ENCODE measurements at places on chromosomes 13 and 19.

GRCh38 chr13:74024856-74025255 is 109.3 kb downstream of the KLF12 start:
- no peak for DNase-seq

DNA sequence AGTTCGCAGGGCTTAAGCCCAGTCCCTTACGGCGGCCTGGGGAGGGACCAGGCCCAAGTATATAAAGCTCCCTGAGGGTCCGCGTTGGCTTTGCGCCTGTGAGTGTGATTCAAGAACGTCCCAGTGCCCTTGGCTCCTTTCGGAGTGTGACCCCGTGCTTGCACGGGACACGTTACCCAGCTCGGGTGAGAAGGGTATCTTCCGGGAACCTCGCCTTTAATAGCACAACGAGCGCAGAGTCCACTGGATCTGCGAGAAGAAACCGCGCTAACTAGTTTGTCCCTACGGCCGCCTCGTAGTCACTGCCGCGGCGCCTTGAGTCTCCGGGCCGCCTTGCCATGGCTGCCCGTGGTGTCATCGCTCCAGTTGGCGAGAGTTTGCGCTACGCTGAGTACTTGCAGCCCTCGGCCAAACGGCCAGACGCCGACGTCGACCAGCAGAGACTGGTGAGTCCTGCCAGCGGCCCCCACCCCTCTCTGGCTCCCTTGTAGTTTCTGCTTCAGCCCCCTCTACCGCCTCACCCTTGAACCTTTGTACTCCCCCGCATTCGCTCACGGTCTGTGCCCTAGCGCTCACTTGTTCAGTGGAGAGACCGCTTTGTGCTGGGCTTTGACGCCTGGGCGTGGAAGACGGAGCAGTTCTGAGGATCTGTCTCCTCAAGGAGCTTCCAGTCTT is at the start of gene DNAJC15:
Gene DNAJC15, plus strand, starts transcription at position 298 of the 675 bp plus-strand sequence. Its CDS starts 41 bp downstream, at position 339.
- DNase-seq = peak; percentile 69

DNA sequence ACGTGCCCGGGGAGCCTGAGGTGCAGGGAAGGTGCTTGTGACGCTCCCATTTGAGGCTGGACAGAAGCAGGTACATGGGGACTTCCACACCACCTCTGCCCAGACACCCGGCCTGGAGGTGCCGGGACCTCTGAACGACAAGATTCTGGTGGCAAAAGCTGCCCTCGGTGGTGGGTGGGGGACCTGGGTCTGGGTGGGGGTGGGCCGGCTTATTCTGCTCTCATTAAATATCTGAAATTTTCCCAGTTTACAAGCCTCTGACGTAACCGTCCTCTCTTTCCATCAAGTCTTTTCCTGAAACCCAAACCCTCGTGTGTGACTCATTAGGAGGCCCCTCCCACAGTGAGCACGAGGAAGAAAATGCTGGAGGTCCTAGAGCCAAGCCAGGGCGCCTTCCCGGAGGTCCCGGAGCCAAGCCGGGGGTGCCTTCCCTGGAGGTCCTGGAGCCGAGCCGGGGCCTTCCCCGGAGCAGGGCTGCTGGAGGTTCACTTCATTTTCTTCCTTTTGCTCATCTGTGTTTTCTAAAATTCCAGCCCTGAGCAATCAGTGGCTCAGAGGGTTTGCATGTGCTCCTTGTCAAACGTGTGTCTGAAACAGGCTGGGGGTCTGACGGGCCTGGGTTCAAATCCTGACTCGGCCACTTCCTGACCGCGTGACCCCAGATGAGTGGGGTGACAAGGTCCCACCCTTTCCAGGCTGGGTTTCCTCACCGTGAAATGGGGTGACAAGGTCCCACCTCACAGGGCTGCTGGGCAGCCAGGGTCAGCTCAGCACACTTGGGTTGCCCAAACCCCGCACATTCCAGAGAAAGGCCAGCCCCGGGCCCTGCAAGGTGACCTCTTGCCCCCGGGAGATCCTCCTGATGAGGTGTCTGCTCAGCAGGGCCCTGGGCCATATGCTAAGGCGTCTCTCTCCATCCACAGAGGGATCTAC is 10.0 kb downstream of the CFD start:
- DNase-seq = no peak

DNA sequence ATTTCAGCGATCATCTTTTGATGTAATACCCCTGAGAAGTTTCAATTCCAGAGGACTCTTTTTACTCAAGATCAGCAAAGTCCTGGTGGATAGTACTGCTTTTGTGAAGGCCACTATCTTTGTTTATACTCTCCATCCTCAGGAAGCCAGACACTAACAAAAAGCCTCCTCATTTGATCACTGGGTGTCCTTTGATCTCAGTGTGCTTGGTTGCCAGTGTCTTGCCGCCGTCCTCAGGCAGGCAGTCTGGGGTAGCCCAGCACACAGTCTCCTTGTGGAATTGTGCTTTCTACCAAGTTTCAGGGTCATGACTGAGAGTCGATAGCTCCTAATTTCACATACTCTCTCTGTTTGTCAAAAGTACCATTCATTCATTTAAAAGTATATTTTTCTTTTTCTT is 762.2 kb downstream of the EFNB2 start:
- no peak for DNase-seq

DNA sequence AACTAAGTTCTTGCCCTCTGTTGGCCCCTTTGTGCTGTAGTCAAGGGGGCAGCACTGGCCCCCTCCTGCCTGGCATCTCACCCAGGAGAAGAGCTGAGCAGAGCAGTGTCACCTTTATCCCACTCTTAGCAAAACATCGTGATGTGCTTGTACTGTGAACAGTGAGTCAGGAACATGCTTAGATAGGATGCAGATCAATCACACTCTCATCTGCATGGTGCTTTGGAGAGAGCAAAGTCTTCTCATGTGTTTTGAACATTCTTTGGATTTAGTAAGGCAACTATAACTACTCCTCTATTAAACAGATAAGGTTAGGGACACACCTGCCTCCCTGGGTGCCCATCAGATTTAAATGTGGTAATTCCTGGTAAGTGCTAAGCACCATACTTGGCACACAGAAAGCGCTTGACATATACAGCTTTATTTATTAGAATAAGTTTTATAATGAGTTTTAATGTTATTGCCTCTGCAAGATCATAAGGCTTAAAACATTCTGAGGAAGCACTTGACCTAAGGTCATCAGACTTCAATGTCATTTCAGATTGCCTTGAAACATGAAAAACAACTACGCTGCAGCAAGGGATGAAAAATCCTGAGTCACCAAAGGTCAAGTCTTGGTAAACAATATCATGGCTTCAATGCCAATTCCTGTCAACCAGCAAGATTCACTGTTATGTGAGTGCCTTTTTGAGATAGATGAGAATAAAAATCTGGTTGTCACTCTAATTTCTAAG is 82.4 kb upstream of the IRS2 start:
- no peak for DNase-seq

GRCh38 chr19:30006207-30006606 is 64.2 kb downstream of the URI1 start:
- DNase-seq = no peak

DNA sequence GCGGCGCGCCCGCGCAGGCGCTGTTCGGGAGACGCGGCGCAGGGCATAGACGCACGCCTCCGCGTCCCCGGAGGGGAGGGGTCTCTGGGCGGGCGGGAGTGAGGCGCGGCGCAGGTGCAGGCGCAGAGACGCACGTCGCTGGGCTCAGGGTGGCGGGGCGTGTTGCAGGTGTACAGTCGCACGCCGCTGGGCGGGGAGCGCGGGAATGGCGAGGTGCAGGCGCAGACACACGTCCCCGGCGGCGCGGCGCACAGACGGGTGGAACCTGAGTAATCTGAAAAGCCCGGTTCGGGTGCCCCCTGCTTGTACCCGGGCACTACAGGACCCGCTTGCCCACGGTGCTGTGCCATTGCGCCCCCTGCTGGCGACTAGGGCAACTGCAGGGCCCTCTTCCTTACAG is 44.7 kb downstream of the PLPP2 start:
- no peak for DNase-seq

GRCh38 chr19:293436-294110 is 2.4 kb upstream of the PLPP2 start:
- DNase-seq = no peak

GRCh38 chr13:75285310-75285709 is 196.7 kb downstream of the TBC1D4 start:
- no peak for DNase-seq

DNA sequence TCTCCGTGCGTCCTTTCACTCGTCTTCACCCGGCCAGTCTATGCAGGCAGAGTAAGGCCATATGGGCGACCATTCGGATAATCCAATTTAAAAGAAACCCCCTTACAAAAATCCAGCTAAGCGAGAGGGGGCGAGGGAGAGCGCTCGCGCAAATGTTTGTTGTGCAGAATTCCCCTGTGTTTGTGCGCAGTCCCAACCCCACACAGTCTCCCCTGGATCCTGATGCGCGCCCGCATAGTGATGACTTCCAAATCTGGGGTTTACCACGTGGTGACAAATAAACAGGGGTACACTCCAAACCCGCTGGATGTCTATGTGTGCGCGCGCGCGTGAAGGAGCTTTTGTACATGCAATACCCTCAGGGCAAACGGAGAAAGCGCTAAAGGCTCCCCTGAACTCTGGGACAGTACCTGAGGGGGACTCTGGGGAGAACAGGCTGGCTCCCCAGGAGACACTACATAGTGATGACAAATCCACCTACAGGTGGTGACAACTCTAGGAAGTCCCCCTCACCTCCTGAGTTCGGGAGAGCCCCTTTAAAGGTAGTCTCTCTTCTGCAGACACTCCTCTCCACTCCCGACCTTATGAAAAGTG is 8.5 kb downstream of the SOX21 start:
- DNase-seq = no peak

DNA sequence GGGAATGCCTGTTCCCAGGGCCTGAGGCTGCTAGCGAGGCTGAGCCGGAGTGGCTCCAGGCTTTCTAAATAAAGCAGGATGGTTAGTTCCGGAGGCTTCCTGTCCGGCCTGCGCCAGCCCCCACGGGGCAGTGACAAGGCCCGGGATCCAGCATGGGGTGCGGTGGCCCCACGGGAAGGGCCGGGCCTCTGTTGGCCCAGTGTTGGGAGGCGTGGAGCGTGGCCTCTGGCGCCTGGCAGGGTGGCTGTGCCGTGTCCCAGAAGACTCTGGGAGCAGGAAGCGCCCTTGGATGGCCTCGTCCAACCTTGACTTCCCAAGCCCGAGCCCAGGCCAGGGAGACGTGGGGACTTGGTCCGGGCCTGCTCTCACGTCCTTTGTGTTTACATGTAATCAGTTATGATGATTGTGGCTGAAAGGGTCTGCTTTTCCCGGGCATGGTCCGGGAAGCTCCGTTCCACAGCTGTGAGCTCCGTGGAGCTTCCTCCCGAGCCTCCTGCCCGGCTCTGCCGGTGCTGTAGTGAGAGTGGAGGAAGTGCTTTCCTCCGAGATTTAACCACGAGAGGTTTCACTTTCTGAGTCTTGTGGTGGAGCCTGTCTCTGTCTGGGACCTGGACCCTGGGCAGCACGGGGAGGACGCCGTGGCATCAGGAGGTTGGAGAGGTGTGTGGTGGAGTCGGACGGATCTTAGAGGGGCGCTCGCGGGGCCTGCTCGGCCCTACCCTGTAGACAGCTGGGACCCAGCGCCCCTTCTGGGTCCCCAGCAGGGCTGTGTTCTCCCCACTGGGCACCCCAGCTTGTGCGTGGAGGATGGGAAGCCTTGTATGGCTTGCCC is 4.6 kb downstream of the GNA11 start:
- peak; percentile 68 for DNase-seq

DNA sequence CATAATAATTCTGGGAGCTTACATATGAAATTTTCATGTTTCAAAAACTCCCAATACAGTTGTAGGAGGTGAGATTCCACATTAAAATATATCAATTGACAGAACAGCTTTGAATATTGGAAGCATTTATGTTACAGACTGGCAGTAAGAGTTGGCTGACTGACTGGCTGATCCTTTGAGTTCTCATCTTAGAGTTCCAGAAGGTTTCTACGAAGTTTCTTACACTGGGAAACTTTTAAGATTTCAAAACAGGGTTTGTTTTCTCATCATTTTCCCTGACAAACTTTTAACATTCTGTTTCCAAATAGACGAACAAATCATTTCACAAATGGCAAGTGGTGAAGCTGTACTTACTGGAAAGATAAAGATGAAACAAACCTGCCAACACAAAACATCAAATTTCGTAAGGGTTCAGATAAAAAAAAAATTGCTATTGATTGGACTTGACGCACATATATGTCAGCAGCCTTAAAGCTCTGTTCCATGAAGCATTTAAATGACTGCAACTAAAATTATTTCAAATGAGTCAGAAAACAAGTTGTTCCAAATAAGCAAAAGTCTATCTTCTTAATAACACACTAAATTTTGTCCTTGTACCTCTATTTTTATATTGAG is 243.5 kb downstream of the SUCLA2 start:
- DNase-seq = no peak

GRCh38 chr19:2867025-2867991 is at the start of gene ZNF556:
TSS of gene ZNF556 (plus strand) at chr19:2867335. CDS start at chr19:2867422, 87 bp downstream.
- DNase-seq = no peak

- DNase-seq = no peak
These were observed 71.8 kb downstream of the CDADC1 start for GRCh38 chr13:49319551-49319950.

DNA sequence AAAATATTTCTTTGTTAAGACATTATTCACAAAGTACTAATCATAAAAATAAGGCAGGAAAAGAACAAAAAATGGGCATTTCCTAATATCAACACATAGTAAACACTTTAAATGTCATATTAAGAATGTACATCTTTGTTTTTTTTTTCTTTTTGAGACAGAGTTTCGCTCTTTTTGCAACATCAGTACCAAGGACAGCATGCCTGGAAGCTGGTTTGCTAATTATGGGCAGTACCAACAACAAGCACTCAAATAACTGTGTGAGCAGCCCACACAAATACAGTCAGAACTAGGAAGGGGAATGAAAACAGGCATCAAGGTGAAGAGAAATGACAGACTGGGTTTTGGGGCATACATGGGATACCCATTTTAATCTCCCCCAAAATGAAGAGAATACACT is 788.0 kb upstream of the SLITRK1 start:
- no peak for DNase-seq

- DNase-seq = peak; percentile 69
These were observed at the start of gene IZUMO1 for GRCh38 chr19:48746738-48747575. TSS of gene IZUMO1 (minus strand) at chr19:48746909. CDS start at chr19:48745859, 1,050 bp downstream.

DNA sequence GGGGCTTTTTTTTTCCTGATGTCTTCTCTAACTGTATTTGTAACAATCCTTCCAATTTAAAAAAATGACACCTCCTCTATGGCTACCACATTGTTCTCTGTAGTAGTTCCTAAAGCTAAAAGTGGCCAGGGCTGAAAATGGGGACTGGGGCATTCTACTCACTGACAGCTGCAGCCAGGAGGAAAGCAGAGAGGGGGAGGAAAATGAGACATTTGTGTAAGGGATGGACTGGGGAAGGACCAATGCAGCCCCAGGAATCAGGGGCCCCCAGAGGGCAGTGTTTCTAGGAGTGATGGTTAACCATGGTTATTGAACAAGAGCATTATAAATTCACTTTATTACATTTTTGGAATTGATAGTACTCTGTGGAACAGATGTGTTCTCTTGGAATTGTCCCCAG is 34.3 kb upstream of the C1QTNF9 start:
- DNase-seq = no peak

- no peak for DNase-seq
These were observed 91.8 kb downstream of the DNAJC15 start for GRCh38 chr13:43115141-43115540.

DNA sequence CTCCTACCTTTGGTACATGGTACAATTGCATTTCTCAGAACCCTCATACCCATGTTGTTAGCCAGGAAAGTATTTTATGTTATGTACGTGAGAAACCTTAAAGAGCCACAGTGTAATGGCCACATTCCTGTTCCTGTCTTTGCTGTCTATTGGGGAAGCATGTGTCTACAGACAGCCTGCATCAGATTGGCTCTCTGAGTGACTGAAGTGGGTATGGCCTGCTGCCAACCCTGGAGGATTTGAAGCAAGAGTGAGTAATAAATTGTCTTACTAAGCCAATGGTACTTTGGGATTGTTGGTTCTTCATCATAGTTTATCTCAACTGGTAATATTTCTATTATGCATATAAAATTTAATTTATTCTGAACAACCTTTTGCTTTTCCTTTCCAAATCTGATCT is 574.1 kb downstream of the LMO7 start:
- no peak for DNase-seq

Measured in right lobe of liver (tissue), 6 donors.